ENCODE measurements at places on chromosomes 7 and 10.

- DNase-seq: peak; percentile 79
Measured at GRCh38 chr7:17304926-17305325, 6.5 kb downstream of the AHR start.

- DNase-seq: no peak
Measured at GRCh38 chr7:140439359-140439758, 35.5 kb downstream of the RAB19 start.

GRCh38 chr7:157754416-157754790 lies 417.6 kb downstream of the DNAJB6 start:
- DNase-seq: no peak

- DNase-seq: no peak
Measured at GRCh38 chr7:154676422-154677073, 326.4 kb downstream of the PAXIP1 start.
